ENCODE measurements at places on chromosomes 5 and 9.
A peak's percentile ranks its signal among the peaks of the same experiment; 100 is the strongest.

GRCh38 chr5:140642718-140643117 is 3.5 kb downstream of the TMCO6 start:
- no peak for DNase-seq

DNA sequence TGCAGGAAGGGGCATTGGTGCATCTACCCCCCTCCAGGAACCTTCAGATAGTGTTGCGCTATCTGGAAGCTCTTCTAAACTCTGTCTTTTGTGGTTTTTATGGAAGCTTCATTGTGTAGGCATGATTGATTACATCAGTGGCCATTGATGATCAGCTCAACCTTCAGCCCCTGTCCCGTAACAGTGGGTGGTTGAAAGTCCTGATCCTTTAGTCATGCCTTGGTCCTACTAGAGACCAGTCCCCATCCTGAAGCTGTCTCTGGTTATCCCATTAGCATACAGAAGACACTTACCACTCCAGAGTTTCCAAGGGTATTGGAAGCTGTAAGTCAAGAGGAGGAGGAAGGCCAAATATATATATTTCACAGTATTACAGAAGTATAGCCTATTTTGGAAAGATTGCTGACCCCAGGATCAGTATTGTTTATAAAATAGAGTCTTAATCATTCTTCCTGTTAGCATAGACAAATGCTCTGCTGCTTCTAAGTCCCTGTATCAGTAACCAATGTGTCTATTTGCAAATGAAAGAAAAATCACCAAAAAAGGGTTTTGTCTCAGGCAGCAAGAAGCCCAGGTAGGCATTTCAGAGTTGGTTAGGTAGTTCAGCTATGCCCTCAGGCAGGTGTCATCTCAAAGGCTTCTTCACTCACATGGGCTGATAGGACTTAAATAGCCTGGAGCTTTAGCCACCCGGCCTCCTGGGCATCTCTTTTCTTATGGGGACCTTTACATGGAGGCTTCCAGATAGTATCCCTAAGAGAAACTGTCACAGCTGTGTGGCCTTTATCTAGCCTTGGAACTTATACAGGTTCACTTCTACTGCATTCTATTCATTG is 41.6 kb downstream of the SPIN1 start:
- DNase-seq, result no peak

DNA sequence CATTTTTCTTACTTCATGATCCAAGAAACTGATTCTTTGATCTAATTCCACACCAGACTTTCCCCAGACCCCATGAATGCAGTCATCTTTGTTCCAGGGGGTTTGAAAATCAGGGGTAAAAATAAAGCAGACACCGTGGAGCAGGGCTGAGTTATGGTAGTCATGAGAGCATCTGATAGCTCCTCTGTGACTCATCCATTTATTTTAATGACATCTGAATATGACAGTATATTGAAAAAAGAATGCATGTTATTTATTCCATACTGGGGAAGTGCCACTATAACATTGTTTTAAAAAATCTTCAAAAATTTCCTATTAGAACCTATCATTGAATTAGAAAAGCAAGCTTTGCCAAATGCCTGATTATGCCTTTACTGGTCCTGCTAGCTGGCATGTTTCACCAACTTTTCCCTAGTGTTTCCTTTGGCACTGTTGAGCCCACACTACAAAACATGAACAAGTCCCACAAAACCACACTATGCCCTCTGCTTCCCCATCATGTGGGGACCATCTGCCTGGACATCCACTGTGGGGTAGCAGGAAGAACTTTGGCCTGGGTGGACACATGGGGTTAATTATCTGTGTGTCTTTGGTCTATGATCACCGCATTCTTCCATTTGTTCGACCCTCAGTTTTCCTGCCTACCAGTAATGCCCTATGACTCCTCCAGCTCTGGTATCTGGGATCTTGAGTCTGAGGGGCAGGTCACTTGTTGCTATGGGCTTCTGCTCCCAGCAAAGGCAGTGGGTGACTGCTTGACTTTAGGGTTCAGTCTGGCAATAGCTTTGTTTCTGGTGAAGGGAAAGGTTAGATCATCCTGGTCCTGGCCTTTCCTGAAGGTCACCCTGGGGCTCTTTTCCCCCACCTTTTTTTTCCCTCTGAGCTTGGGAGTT is 82.7 kb upstream of the PANK3 start:
- peak; percentile 44 for DNase-seq

GRCh38 chr5:128436749-128437188 is 101.3 kb downstream of the FBN2 start:
- peak; percentile 74 for DNase-seq

- DNase-seq, result no peak
These were observed 92.9 kb upstream of the NEK6 start for GRCh38 chr9:124164811-124165210.

DNA sequence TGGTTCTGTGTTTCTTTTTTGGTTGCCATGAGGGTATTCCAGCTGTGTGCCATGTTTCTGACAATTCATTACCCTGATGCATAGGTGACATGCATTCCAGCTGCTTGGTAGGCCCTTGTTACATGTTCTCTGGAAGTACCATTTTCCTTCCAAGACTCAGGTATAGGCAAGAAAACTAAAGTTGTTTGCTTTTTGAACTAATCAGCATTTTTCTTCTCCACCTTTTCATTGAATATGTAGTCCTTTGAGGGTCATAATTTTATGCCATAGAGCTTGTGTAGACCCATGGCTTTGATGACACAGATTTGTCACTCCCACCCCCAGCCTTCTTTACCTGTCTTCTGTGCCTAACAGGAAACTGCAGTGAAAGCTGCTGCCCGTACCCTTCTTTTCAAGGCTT is 339.2 kb downstream of the MED10 start:
- DNase-seq, result no peak

DNA sequence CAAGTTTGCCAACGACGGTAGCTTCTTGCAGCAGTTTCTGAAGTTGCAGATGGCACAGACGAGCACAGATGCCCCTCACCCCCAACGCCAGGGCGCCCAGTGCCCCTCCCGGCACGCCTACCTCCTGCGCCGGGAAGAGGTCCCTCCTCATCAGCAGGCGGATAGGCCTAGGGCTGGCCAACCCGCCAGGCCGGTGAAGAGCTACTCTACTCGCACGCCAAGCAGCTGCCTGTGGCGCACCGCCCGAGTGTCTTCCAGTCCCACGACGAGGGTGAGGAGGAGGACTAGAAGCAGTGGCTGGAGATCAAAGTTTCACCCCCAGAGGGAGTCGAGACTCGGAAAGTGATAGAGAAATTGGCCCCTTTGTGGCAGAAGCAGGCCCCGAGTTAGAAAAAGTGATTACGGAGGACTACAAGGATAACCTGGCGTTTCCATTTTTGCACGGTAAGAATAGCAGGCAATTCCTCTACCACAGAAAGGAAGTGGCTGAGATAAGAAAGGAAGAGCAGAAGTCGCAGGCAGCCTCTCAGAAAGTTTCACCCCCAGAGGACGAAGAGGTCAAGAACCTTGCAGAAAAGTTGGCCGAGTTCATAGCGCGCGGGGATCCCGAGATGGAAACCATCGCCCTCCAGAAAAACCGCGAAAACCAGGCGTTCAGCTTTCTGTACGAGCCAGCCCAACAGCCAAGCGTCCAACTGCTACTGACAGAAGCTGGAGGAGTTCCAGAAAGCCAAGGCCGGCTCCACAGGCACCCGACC is 170.4 kb downstream of the HINT1 start:
- DNase-seq, result no peak

GRCh38 chr9:37343724-37344123 is 78.8 kb upstream of the GRHPR start:
- DNase-seq, result no peak

DNA sequence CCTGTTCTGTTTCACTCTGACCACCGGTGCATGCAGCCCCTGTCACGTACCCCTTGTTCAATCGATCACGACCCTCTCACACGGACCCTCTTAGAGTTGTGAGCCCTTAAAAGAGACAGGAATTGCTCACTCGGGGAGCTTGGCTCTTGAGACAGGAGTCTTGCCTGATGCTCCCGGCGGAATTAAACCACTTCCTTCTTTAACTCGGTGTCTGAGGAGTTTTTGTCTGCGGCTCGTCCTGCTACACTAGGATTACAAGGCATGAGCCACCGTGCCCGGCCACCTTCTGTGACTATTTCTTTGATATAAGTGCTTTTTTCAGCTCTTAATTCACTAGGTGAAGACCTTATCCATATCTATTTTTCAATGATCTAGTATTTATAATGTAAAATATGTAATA is 167.5 kb downstream of the TTC39B start:
- no peak for DNase-seq

DNA sequence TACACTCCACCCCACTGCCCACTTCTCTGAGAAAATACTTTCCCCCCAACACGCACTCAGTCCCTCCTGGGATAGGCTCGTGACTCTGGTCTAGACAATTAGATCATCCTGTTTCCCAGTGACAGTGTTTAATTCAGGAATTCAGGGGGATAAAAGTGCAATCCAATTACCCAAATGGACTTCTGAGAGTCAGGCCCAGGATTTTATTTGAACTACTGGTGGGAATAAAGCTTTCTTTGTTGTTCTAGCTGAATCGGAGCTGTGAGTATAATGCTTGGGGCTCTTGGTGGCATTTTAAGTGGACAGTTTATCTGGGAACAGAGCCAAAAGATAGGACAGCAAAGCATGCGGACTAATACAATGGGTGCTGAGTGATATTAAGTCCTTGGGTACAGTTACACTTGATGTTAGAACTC is 683.3 kb downstream of the MAT2B start:
- peak; percentile 35 for DNase-seq

- DNase-seq, result no peak
These were observed 105.9 kb upstream of the IER5L start for GRCh38 chr9:129283705-129284606.

DNA sequence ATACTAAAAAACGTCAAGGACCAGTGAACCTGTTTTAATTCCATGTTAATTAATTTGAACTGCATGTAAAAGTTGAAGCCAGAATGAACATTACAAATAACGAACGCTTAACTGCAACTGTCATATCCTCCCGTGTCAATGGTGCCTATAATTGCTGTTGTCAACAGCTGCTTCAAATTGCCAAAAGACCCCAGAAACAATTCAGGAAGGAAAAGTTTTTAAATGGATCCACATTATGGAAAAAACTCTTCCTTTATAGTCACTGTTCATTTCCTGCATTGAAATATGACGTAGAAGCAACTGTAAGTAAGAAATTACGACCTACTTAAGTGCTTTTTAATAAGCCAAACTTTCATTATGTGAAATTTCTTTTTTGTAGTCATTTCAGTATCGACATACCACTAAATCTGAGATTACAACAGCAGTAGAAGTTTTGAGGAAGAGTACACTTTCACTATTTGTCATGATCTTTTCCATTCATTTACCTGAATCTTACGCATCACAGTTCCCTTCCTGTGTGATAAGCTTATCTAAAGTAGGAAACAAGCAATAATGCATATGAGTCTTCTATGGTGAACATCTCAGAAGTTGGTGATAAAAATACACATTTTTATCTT is 37.8 kb downstream of the MEF2C start:
- no peak for DNase-seq

DNA sequence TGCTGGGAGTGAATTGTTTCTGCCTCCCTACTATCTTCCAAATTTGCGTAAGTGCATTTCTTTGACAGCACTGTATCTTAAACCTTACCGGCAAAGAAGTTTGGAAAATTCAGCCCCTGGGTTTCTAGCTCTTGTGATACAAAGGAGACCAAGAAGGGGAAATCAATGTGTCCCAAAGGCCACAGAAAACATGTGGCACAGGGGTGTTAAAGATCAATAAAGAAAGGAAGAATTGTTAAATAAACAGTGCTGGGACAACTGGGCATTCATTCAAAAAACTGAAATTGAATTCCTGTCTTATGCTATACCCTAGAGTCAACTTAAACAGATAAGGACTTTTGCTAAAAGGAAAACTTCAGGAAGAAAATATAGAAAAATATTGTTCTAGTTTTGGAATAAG is 328.1 kb downstream of the MAN2A1 start:
- DNase-seq, result no peak

DNA sequence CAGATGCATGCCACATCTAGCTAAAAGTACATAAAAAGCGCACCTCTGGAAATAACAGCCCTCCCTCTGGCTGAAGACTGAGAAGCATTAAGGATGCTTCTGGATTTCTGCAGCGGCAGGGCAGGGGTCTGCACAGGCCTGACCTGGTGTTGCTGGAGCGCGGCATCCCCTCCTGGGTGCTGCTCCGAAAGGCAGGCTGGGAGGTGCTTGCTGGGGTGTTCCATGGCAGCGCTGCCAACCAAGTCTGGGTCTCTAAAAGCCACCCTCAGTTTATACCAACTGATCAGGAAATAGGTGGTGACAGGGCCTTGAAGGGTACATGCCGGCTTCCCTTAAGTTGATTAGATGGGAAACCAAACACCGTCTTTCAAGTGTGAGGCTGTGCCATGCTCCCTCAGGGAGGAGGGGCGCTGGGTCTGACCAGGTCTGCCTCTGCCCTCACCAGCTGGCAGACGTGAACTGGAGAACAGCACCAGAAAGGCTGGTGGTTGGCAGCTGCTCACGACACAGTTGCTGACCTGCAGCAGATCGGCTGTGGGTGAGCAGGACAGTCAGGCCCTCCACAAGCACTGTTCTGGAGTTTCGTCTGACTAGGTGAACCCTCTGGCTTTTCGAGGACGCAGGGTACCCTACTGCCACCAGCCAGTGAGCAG is 81.6 kb downstream of the DAP start:
- no peak for DNase-seq

DNA sequence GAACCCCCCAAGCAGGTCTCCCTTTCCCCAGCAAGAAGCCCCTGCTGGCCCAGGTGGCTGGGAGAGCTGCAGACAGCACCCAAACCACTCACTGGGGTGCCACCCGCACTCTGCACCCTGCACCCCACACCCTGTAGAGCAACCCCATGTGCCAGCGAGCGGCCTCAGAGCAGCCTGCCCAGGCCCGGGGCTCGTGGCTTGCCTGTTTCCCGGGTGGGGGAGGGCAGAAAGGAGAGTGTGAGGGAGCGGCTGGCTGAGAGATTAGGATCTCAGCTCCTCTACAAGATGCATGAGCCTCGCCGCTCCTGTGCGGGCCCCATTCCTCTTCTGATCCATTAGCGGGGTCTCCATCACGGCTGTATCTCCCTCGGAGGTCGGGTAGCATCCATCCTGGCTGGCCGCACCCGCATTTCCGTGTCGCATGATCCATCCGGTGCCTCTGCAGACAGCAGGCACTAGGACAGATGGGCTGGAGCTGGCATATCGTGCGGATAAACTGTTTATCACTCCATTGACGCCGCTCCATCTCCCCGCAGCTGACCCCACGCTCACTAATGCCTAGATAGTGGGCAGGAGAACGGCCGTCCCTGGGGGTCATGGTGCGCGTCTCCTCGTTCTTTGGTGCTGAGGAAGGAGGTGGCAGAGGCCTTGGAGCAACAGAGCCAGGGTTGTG is 54.4 kb downstream of the MRPL36 start:
- DNase-seq, result no peak

- DNase-seq, result no peak
These were observed 417.1 kb downstream of the KDM4C start for GRCh38 chr9:7174884-7175283.

- DNase-seq, result peak; percentile 92
These were observed 660.8 kb downstream of the TLE1 start for GRCh38 chr9:81028504-81028903.

GRCh38 chr9:90256345-90256744 is 386.3 kb downstream of the DIRAS2 start:
- DNase-seq, result no peak
